Forelimb muscle (tissue), 1 donor: ENCODE measurements at places on chromosomes 3 and 15. TPM values are rescaled to one million over a fixed set of nuclear protein-coding genes. Genes with fewer than 3 reads are reported as not detected.

GRCh38 chr15:88949734-88950400, 36.7 kb upstream of the MFGE8 start:
- DNase-seq, result no peak

DNA sequence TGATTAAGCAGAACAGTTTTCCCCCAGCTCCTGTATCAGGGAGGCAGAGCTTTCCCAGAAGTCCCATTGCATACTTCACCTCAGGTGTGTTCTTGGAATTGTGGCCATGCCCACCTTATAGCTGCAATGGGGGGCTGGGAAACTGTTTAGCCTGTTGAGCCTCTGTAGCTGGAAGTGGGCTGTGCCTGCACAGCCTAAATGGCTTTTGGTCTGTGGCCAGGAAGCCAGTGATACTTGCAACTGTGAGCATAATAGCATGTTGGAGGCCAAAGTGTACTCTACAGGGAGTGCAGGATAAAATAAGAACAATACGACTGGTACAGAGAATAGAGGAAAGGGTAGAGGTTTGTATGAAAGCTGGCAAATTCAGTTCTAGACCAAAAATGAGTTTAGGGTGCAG, 248.5 kb downstream of the PTPRG start:
- peak; percentile 35 for DNase-seq

DNA sequence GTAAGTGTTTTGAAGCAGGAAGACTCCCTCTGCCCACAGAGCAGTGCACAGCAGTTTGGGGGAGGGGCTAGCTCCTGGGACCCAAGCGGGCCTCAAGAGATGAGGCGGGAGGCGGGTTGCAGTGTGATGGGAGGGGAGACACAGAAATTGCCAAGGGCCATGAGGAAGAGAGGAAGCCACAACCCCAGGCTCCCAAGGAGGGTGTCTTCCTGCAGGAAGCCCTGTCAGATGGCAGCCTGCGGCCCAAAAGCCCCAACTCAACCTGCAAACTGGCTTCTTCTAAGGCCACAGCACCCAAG, 7.3 kb upstream of the ISLR2 start:
- DNase-seq, result no peak

DNA sequence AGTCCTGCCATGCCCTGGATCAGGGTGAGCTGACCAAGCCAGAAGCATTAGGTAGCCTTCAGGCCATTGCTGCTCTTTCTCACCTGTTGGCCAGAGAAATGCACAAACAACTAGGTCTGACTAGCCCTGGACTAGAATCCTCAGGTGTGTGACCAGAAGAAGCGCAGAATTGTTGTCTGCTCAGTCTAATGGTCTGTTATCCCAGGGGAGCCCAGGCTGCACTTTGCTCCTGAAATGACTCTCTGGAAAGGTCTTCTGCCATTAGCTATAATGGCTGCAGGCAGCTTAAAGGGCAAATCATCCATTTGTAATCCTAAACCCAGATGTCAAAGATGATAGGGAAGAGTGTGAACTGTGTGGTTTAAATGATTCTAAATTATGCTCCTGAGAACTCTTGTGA, 246.1 kb downstream of the NFKBIZ start:
- no peak for DNase-seq

DNA sequence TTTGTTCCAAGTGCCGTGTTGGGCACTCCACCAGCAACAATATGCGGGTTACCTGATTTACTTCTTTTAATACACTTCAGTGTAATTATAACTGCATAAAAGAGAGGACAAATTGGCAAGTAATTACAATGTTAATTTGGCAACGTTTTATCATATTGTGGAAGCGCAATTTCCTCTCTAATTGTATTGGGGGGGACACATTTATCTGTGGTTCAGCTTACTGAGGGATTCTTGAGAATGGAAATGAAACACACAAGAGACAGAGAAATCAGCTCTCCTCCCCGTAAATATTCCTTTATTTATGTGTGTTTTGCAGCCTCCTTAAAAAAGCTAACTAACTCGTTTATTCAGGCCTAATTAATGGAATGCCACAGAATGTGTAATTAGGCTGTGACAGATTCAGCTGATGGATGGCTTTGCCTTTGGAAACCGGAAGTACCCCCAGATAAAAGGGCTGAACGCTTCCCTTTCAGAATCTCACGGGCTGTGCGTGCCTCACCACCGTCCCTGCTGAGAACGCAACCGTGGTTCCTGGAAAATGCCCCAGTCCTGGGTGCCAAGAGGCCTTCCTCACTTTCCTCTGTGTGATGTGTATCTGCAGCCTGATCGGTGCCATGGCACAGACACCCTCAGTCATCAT, 247.1 kb upstream of the ST8SIA2 start:
- DNase-seq, result no peak

Gene NECTIN3
- polyA plus RNA-seq, result 26.3 TPM

- DNase-seq, result no peak
Observed at GRCh38 chr3:61960976-61961375, 399.6 kb downstream of the PTPRG start.

GRCh38 chr3:52092891-52093290, 36.5 kb upstream of the DUSP7 start:
- no peak for DNase-seq
